NCI-H1436 (cell line): ENCODE measurements at places on chromosomes 12 and 14.

DNA sequence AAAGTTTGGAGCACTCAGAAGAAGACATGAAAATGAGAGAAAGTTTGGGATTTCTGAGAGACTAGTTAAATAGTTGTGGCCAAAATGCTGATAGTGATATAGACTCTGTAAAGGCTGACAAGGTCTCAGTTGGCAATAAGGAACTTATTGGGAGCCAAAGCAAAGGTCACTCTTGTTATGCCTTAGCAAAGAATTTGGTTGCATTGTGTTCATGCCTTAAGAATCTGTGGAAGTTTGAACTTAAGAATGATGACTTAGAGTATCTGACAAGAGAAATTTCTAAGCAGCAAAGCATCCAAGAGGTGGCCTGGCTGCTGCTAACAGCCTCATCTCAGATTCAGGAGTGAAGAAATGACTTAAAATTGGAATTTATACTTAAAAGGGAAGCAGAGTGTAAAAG, 113.8 kb downstream of the PIK3C2G start:
- no peak for DNase-seq

GRCh38 chr12:89160716-89161123, 191.6 kb downstream of the DUSP6 start:
- DNase-seq = no peak

DNA sequence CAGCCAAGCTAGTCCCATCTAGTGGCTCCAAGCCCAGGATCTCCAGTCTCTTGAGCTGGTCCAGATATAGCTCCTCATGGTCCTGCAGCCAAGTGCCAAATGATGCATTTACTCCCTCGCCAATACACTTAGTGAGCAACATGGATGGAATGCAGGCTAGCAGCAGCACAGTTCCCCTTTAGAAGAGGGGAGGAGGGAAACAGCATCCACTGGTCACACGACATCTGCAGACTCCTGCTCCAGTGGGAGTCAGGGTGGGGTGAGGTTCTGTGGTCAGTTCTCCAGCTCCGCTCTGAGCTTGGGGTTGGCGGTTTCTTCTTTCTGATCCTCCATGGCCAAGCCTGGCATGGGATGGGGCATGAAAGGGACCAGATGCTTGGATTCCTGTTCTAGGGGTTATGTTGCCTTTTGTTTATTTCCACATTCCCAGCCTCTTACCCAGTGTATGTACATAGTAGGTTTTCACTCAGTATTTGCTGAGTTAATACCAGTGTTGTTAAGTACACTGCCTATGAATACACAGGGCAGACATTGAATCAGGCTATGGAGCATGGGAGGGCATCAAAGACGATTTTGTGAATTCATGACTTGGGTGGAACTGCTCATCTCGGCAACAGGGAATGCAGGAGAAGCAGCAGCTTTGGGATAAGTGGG, 57.3 kb downstream of the GALNT16 start:
- DNase-seq = no peak

DNA sequence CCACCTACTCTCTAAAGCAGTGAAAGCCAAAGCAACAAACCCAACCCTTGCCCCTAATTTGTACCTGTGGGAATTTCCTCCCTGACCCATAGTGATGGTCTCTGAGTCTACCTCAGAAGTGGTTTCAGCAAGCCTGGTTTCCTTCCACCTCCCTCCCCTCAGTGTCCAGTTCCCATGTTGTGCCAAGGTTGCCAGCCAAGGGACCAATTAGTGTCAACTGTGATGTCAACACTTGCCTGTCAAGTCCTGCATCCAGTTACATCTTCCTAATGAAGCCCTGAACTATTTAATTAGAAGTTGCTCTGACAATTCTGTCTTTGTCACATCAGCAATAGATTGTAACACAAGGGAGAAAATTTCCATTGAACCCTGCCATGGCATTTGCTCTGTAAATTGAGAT, 194.4 kb upstream of the CCDC196 start:
- DNase-seq = no peak

GRCh38 chr14:94540031-94540794, 21.0 kb upstream of the SERPINA4 start:
- no peak for DNase-seq

DNA sequence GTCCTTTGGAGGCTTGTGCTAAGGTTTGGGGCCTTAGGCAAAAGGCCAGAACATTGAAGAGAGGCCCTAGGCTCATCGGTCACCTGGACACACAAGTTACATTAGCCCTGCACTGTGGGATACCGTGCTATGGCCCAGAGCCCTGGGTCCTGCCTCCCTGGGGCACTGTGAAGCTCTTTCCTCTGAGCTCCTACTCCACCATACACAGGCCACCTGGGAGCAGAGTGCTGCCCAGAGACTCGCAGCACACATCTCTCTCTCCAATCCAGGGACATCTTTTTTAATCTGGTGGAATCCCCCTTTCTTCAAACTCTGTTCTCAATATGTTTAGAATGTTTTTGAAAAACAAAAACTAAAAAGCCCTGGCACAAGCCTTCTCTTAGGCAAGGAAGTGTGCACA, 314.2 kb upstream of the RGS6 start:
- no peak for DNase-seq
